Suprapubic skin (tissue), 4 donors: ENCODE measurements at places on chromosomes 4 and X.

GRCh38 chrX:126272795-126273497 lies 106.9 kb upstream of the DCAF12L2 start:
- no peak for DNase-seq

DNA sequence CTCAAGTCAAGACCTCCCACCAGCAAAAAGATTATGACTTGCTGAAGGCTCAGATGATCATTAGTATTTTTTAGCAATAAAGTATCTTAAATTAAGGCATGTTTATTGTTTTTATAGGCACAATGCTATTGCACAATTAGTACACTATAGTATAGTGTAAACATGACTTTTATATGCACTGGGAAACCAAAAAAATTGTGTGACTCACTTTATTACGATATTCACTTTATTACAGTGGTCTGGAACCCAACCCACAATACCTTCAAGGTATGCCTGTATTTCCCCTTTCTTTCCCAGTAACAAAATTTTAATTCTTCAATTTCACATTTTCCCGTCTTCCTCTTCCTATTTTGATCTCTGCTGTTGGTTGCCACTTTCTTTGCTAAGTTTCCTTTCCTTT lies 37.7 kb downstream of the ZCCHC12 start:
- no peak for DNase-seq

DNA sequence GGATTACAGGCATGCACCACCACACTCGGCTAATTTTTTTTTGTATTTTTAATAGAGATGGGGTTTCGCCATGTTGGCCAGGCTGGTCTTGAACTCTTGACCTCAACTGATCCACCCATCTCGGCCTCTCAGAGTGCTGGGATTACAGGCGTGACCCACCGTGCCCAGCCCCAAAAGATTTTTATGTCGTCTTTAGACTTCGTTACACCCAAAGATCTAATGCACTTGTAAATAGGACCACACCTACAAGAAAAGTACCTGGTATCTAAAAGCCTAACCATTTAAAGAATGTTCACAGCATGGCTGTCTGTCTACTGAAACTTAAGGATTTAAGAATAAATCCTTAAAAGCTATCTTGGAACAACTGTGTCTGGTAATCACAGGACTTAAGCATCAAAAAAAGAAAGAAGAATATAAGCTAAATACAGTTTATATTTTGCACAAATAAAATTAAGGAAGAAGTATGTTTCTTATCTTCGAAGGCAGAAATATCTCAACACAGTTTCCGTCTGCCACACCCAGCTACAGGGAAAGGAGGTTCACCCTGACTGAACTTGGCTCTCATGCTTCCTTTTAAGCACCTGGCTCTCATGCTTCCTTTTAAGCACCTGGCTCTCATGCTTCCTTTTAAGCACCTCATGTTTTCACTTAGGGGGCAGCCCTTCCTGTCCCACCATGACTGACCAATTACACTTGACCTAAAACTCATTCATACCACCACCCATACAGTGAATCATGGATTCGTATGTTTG lies 92.0 kb upstream of the STS start:
- no peak for DNase-seq

GRCh38 chr4:97646997-97647396 lies 496.3 kb downstream of the STPG2 start:
- no peak for DNase-seq

DNA sequence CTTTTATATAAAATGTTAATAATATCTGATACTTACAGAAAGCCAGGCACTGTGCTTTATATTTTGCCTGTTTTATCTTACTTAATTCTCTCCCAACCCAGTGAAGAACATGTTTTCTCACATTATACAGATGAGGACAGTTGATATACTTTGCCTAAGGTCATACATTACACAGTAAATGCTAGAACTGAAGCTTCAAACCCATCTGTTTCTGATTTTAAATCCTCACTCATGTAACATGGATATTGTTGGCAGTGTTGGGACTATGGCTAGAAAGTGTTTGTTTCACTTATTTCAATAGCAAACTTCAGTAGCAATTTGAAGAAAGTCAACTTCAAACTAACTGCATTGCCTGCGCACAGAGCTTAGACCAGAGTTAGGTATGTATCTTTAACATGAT lies 57.4 kb downstream of the RAPGEF2 start:
- no peak for DNase-seq

- no peak for DNase-seq
Observed at GRCh38 chrX:133448512-133449076, 33.3 kb upstream of the GPC4 start.

DNA sequence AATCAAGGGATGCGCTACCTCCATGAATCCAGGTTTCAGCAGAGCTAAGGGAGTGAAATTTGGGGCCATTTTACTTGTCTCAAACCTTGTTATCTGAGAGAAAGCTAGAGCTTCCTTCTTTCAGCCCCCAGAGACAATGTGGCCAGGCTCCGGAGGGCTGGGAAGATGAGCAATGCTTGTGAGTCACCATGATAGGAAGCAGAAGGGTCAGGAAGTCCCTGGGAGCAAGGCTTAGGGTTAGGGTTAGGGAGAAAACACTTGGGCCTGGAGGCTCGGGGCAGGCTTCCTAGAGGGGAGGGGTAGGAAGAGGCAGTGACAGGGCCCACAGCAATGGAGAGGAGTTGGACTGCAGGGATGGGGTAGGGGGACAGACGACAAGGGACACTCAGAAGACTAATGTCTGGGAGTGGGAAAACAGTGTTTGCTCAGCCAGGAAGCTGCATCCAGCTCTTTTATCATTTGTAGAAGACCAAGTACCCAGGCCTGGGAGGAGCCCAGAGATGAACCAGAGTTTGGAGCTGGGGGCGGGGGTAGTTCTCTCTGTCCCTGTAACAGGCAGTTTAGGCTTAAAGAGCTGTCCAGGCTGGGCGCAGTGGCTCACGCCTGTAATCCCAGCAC lies 16.4 kb upstream of the PORCN start:
- DNase-seq: no peak

GRCh38 chrX:13506574-13506973 lies 62.8 kb upstream of the EGFL6 start:
- DNase-seq: no peak

- no peak for DNase-seq
Observed at GRCh38 chr4:121951521-121952110, at the start of gene TRPC3. TSS of gene TRPC3 (minus strand) at chr4:121952060. CDS start at chr4:121951680, 380 bp downstream.

GRCh38 chr4:55096045-55096444 lies 29.4 kb downstream of the KDR start:
- no peak for DNase-seq

GRCh38 chr4:40301603-40302002 lies 33.5 kb upstream of the CHRNA9 start:
- no peak for DNase-seq
